Dermis microvascular lymphatic vessel endothelial cell (primary cell): ENCODE measurements at places on chromosomes 1 and 21.

DNA sequence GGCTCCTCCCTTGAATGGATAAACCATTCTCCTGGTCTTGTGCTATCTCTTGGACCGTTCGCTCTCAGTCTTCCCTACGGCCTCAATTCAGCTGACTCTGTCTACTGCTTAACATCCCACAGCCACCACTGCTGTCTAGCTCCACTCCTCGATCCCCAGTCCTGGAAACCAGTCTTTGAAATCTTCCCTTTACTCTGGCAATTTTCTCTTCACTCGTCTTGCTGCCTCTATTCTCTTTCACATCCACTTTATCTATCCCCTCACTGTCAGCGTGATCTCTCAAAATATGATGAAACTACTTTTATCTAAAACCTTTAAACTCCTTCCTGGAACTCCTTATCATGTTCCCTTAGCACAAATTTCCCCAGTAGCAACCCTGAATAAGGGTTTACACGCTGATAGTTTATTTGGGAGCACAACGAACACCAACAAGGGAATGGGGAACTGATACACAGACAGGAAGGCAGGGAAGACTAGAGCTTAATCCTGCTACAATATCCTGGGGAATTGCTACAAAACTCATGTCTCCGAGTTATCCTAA is 131.6 kb upstream of the SAMSN1 start:
- DNase-seq, result no peak

DNA sequence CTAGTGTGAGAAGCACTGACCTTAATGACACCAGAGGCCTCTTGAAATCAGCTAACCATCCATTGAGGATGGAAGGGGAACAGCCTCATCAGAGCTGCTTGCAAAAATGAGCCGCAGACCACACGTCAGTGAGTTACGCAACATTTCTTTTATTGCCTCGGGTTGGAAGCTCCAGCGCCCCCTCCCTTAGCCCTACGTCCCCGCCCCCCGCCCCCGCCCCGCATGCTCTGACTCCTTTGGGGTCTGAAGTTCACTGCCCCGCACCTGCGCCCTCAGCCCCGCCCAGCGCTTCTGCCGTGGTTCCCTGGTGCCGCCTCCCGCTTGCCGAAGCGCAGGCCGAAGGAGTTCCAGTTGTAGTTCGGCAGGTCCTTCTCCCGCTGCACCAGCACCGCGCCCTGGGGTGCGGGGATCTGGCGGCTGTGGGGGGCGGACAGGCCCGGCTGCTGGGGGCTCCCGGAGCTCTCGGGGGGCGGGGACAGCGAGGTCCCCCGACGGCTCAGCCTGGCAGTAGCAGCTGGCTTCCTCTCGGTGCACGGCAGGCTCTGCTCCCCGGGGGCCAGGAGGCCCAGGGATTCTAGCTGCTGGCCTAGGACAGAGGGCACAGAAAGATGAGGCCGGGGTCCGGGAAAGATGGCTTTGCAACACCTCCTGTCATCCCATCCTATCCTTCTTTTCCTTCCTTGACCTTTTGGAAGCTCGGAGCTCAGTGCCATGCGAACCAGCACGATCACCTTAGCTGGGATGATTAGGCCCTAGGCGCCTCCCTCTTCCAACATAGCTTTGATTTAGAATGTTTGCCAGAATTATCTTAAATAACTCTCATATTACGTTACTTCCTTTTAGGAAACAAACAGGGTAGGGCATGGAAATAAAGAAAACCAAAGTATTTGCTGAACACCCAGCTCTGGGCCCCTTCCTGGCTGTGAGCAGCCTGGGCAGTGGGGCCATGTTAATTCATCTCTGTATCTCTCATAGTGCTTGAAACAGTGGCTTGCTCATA is 5.8 kb downstream of the KISS1 start:
- peak; percentile 67 for DNase-seq

- DNase-seq, result no peak
These were observed 75.2 kb upstream of the B3GALT5 start for GRCh38 chr21:39537571-39537970.

DNA sequence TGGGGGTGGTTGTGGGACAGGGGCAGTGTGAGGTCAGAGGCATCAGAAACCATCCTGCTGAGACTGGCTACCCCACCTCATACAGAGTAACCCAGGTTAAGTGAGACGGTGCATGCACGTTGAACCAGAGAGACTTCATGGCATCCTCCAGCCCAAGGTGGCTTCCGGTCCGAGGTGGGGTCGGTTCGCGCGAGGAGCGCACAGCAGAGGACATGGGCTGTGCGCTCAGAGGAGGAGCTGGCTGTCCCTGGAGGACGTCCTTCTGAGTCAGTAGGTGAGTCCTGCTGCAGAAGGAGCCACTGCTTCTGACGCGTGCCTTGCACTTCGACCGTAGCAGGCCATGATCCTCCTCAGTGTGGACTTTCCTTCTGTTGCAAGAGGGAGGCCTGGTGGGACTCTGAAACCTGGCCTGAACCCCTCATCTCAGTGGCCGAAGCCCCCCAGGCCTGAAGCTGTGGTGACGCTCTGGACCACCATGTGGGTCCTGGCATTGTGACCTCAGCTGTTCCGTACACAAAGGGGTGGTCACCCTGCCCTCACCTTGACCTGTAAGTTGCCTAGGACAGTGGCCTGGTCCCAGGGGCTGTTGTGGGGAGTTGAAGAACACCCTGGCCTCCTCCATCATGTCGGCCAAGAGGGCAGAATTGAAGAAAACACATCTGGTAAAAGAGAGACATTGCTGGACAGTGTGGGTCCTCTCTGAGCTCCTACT is at the start of gene TEX35:
Gene TEX35, plus strand, starts transcription at position 544 of the 712 bp plus-strand sequence. Its CDS starts 80 bp downstream, at position 624.
- no peak for DNase-seq
